CD4-positive, alpha-beta T cell treated with Interleukin-4 for 1 hour (primary cell): ENCODE measurements at places on chromosomes 1 and 21.
A peak's percentile ranks its signal among the peaks of the same experiment; 100 is the strongest.

- DNase-seq: no peak
These were observed 31.9 kb downstream of the MIXL1 start for GRCh38 chr1:226255380-226255779.

GRCh38 chr1:156746728-156747631, 4.5 kb downstream of the HDGF start:
- DNase-seq: peak; percentile 80

- DNase-seq: no peak
These were observed 4.5 kb upstream of the TUFT1 start for GRCh38 chr1:151535326-151536271.

DNA sequence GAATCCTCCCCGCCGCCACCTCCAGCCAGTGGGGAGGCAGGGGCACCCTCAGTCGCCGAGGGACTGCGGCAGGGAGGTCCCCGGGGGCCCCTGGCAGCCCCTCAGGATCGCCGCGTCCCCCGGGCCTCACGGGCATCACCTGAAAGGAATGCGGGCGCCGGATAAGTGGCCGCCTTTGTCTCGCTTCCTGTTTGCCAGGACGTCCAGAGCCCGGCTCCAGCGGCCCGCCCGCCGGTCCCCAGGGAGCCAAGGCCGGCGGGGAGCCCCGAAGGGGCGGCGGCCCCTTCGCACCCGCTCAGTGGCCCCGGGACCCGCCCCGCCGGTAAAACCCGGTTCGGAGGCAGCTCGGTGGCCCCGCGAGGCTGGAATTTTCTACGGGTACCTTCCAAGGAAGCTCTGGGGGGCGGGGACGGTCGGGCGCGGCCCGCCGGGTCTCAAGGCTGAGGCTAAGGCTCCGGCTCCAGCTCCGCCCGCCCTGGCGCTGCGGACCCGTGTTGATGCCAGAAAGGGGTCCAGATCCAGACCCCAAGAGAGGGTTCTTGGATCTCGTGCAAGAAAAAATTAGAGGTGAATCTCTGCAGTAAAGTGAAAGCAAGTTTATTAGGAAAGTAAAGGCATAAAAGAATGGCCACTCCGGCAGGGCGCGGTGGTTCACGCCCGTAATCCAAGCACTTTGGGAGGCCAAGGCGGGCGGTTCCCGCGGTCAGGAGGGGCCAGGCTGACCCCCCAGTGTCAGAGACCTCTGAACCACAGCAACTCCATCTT, 12.6 kb downstream of the TINAGL1 start:
- DNase-seq: no peak

DNA sequence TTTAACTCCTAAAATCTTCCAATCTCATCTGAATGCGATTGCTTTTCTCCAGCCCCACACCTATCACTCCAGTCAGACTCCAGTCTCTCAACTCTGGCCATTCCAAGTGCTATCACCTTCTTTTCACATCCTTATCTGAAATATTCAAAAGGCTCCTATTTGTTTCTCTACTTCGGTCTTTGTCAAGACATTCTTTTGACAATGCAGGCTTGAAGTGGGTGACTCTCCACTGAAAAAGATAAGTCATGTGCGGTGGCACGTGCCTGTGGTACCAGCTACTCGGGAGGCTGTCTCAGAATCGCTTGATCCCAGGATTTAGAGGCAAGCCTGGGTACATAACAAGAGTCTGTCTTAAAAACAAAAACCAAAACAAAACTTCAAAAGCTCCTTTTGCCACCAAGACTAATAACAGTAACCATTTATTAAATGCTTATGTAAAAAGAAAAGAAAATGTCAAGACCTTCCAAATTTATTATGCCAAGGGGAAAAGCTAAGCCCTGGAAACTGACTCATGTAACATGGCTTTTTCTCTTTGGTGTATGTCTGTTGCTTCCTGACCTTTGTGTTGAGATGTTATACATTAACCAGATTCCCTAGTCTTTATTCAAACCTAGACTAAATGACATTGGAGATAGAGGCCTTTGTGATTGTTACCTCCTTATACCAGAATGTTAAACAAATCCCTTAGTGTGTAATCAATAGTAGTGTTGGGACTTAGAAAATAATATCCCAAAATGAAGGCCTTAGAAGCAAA, 3.6 kb downstream of the ALG14 start:
- DNase-seq: no peak

DNA sequence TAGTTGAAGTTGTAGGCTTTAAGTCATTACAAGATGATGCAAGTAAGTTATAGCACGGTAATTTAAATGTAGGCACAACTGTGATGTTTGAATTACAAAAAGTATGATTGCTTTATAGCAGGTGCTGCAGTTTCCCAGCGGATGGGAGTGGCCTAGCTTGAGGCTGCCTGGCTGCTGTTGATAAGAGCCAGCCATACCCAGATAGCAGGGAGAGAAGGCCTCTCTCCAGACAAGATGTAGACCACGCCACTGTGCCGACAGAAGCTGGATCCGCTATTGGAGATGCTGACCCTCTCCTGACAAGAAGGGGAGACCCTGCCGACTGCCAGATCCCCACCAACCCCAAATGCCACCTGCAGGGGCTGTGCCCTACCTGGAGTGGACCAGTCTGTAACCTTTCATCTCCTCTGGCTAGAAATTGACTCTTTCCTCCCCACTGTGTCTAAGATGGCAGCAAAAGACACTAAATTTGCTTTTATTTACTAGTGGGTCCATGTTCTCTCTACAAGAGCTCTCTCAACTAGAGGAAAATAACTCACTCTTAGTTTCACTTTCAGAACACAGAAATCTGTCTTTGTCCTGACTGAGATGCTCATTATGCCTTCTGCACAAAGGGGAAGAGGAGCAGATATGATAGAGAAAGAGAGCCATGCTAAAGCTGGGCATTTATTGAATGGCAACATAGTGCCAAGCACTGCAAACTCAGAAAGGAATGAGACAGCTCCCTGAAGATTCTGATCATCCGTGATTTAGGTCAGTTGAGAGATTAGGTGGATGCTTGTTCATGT, 127.9 kb downstream of the URB2 start:
- no peak for DNase-seq

GRCh38 chr1:107132195-107132594, 8.6 kb upstream of the NTNG1 start:
- no peak for DNase-seq

DNA sequence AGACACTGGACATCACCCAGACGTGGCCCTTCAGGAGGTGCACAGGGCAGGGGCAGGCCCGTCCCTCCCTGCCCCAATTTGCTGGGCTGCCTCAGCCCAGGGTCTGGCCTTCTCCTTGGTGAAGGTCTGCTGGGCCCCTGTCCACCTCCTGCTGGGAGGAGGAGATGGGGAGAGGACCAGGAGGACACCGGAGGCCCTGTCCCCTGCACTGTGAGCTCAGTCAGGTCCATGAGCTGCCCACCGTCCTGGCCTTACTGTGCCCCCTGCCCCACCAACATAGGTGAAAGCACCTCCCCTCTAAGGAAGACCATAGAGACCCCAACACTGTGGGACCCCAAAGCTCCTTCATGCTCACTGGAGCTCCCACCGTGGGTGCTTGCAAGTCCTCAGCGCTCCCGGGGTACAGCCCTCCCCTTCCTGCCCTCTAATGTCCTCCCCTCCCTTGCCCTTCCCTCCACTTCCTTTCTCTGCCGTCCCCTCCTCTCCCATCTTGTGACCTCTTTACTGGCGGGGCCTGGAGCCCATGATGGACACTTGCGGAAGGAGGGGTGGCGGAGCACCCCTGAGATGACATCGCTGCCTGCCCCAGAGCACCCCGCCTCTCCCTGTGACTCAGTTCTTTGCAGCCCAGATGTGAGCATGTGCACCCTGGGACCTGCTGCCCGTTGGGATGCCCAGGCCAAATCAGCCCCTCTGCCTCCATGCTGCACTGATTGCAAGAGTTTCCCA, 4.6 kb downstream of the LRRC3 start:
- DNase-seq: no peak

GRCh38 chr1:13779930-13780329, 79.9 kb downstream of the PRDM2 start:
- no peak for DNase-seq

DNA sequence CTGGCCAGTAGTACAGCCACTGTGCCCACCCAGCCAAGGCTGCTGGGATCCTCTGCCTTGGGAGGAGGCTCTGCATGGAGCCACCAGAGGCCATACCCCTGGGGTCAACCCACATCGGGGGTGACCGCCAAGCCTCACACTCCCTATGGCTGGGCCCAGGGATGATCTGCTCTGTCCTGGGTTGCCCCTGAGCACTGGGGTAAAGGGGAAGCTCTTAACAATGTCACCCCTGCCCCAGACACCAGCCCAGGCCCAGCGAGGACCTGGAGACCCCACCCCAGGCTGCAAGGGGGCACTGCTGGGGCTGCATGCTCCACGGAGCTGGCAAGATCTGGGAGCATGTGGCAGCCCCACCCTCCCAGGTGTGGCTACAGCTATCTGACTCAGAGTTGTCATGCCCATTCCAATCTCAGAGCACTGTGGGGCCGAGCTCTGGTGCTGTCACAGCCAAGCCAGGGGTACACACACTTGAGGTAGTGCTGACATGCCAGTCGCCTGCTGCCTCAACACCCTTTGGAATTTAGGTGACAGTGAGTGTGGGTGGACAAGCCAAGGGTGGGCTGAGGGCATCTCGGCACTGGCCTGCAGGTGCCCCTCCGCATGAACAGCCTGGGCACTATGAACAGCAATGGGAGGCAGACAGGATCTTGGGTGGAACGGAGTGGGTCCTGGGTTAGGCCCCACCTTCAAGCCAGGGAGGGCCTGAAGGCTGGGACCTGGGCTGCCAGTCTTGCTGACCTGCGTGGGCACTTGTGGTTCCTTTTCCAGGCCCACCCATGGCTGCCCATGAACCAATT, 427.7 kb downstream of the LRRIQ3 start:
- no peak for DNase-seq

- DNase-seq: peak; percentile 86
These were observed at the start of gene TTC4 for GRCh38 chr1:54715493-54716298. TSS of gene TTC4 (plus strand) at chr1:54715861. CDS start at chr1:54715909, 48 bp downstream.

GRCh38 chr1:63976006-63976405, 202.2 kb downstream of the ROR1 start:
- DNase-seq: no peak

DNA sequence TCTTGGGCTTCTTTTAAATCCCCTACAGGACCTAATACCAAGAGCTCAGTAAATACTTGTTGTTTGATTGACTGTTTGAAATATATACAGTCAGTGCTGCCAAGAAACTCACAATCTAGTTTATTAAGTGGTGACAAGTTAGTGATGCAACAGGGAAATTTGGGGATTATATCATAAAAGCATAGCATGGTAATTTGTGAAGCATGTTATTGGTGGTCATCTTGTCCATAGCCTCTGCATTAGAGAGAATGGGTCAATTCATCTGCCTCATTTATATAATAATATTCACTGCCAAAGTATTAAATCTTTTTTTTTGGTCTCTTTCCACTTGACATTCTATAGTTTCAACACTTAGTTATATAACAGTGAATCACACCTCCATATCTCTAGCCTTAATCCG, 138.2 kb upstream of the SPAG17 start:
- no peak for DNase-seq

- no peak for DNase-seq
These were observed 744.9 kb upstream of the B3GALT2 start for GRCh38 chr1:193931356-193931755.

DNA sequence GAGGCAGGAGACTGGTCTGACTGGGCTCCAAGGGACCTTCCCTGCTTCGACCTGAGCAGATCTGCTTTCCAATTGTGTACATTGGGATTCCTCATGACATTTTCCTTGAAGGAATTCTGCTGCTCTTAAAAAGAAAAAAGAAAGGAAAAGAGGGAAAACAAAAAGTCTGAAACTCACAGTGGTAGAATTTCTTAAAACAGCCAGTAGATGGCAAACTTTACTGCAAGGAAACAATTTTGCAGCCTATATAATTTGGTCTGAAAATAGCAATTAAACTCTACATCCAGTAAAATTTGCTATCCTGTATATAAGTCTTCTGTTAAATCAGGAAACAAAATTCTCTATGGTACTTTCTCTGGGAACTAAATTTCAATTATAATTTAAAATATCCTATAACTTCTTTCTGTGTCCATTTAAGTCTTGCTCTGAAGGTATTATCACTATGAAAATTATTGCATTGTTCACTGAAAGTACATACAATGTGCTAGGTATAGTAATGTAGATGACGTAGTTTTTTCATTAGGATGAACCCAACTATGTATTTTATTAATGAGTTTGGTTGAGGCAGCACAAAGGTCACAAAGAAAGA, 59.8 kb downstream of the CRB1 start:
- DNase-seq: no peak

DNA sequence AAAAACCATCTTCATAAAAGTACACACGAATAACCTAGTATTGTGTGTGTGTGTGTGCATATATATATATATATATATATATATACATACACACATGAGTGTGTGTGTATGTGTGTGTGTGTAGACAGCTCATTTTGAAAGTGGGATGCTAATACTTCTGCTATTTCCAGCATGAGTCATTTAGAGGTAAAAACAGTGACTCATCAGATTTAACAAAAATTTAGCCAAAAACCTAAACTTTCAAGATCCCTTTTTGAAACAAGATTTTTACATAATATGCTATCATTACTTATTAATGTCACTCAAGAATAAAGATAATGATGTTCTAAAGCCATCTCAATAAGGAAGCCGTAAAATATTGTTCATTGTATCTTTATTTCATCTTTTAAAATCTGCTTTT, 35.6 kb upstream of the ADGRL4 start:
- DNase-seq: peak; percentile 10

DNA sequence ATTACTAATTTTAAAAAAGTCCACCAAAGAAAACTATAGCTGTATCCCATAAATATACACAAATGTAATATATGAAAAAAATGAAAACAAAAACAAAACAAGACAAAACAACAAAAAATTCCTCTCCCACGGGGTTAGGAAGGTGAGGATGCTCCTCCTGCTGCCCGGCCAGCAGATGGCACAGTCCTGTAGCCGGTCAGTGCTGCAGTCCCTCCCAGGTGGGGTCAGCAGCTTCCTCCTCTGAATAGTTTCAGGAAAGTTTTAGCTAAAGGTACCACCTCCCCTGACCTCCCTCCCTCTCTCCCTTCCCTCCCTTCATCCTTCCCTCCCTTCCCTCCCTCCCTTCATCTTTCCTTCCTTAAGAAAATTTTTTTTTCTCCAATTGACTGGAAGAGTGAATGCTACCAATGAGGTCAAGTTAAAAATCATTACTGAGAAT, 67.8 kb upstream of the BCL10 start:
- no peak for DNase-seq

DNA sequence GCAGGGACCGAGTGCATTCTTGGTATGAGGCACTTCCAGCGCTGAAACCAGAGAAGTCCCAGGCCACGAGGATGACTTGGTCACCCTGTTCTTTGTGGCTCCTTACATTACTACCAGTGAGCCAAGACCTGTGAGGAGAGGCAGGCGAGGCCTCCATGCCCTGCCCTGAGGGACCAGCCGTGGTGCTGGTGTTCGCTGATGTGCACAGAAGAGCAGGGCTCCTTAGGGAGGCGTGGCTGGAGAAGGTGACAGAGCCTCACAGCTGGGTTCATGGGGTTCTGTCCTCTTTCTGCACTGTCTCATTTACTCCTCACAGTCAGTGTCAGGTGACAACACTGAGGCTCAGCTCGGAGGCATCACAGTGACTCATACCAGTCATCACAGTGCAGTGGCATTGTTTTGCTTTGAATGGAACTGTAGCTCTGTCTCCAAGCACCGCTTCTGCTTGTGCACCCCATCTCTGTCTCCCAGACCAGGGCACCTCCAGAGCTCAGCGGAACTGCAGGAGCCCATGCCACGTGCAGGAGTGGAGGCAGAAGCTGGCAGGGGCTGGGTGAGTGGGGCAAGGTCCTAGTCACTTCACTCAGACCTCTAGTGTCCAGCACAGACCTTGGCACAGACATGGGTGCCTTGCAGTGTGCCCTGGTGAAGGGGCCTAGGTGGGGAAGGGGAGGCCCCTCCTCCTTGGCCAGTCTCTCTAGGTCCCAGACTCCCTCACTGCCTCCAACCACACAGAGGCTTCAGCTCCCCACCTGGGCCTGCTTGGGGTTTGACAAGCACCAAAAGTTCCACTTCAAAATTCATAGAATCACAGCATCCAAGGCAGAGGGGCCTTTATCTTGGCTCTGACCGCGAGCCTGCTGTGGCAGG, 310.9 kb downstream of the MATN1 start:
- no peak for DNase-seq
